ENCODE measurements at places on chromosomes 3 and 15.

DNA sequence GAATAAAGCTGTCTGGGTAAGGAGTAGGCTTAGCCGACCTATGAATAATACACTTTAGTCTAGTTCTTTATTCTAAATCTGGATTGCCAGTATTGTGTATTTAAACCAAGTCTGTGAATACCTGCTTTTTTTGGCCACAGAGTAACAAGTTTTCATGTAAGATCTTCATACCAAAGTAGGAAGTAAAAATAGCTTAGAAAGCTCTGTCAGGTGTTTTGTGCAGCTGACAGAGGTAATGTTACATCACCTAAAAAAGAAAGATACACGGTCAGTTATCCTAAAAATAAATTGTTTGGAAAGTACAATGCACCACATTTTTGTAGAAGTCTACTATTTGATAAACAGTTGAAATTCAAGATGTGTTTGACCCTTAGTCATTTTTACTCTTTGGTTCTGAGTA lies 16.5 kb downstream of the CALML4 start:
- no peak for DNase-seq

DNA sequence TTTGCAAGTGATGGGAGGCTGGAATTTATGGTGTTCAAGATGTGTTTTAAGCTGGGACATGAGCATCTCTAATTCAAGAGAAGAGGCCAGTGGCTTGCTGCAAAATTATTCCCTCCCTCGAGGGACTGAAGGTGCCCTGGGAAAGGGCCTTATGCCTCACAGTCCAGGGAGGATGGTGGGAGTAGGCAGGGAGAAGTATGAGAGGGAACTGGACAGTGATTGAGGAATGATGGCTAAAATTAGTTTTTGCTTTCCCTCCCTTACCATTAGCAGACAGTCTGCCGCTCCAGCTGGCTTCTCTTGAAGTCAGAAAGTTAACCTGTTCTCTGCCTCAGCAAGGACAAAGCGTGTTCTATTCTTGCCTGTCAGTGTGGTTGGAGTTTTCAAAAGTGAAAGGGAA lies 139.8 kb upstream of the SEMA6D start:
- DNase-seq = no peak

DNA sequence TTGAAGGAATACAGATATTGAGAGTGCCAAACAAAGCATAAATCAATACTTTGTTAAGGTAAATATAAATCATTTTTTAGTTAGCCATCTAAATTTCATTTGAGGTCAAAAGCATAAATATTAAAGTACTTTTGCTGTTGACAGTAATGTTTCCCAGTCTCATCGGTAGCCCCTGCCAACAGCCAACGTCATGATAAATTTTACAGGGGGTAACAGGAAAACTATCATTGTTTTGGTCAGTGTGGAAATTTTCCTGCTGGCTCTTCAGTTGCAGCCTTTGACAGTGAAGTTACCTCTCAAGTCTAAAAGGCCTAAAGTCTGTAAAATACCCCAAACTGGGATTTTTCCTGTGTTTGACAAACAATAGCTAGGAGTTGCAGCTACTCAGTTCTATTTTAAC lies 37.3 kb upstream of the TTC14 start:
- DNase-seq = no peak

GRCh38 chr15:60838206-60838605 lies 359.3 kb upstream of the ICE2 start:
- no peak for DNase-seq

GRCh38 chr3:133734305-133734704 lies 11.9 kb upstream of the TF start:
- DNase-seq = no peak

GRCh38 chr3:126972866-126973265 lies 10.0 kb upstream of the PLXNA1 start:
- no peak for DNase-seq

DNA sequence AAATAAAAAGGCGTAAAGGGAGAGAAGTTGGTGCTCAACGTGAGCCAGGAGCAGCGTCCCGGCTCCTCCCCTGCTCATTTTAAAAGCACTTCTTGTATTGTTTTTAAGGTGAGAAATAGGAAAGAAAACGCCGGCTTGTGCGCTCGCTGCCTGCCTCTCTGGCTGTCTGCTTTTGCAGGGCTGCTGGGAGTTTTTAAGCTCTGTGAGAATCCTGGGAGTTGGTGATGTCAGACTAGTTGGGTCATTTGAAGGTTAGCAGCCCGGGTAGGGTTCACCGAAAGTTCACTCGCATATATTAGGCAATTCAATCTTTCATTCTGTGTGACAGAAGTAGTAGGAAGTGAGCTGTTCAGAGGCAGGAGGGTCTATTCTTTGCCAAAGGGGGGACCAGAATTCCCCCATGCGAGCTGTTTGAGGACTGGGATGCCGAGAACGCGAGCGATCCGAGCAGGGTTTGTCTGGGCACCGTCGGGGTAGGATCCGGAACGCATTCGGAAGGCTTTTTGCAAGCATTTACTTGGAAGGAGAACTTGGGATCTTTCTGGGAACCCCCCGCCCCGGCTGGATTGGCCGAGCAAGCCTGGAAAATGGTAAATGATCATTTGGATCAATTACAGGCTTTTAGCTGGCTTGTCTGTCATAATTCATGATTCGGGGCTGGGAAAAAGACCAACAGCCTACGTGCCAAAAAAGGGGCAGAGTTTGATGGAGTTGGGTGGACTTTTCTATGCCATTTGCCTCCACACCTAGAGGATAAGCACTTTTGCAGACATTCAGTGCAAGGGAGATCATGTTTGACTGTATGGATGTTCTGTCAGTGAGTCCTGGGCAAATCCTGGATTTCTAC lies at the start of gene RARB:
RARB (plus strand) TSS at position 322 of the 847 bp plus-strand sequence; CDS start at position 791, 469 bp downstream.
- DNase-seq = peak; percentile 79
